Ovary (tissue), 10 donors: ENCODE measurements at places on chromosomes 11 and 22. TPM values are rescaled to one million over a fixed set of nuclear protein-coding genes. Genes with fewer than 3 reads are reported as not detected.

DNA sequence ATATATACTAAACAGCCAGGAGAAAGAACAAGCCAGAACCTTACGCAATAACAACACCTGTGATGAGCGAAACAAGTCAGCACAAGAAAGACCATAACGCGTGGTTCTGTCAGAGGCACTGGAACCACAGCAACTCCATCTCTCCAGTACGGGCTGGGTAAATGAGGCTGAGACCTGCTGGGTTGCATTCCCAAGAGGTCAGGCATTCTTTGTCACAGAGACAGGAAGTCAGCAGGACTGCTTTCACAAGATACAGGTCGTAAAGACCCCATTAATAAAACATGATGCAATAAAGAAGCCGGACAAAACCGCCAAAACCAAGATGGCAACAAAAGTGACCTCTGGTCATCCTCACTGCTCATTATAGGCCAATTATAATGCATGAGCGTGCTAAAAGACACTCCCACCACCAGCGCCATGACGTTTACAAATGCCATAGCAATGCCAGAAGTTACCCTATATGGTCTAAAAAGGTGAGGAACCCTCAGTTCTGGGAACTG, 21.7 kb downstream of the TPST2 start:
- no peak for DNase-seq

- no peak for DNase-seq
Measured at GRCh38 chr11:12119502-12119901, 9.1 kb downstream of the MICAL2 start.

- no peak for DNase-seq
Measured at GRCh38 chr11:118417801-118418200, 16.4 kb downstream of the ATP5MG start.

The OR8G5 gene
- not detected for total RNA-seq

The SSTR3 gene
- total RNA-seq, result 6.8 TPM
